Esophagus muscularis mucosa (tissue), 4 donors: ENCODE measurements at places on chromosomes 4 and X. TPM values are rescaled to one million over a fixed set of nuclear protein-coding genes. Genes with fewer than 3 reads are reported as not detected.

The EDNRA gene
- total RNA-seq, result 4.6 TPM

The UGT2B15 gene
- not detected for total RNA-seq

DNA sequence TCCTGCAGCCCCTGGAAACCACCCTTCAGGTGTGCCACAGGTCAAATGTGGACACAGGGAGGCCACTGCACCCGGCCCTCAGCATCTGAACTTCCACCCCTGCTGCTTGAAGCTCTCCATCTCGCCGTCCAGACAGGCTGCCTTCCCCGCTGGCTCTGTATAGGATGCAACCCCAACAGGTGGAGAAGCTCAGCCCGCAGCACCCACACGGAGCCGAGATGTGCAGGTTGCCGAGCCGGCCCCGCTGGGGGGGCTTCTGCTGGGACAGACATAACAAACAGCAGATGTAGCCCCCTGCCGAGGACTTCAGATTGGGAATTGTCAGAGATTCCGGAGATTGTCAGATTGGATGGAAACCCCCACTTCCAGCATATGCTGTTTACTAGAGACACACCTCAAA lies 20.5 kb downstream of the TMEM187 start:
- no peak overlapping the region for H3K4me3 ChIP-seq
- DNase-seq, result no peak
- H3K27me3 ChIP-seq, result no peaks in the 10 kb centered on the region
- H3K36me3 ChIP-seq, result no peaks in the 10 kb centered on the region
- H3K4me1 ChIP-seq, result no peaks in the 10 kb centered on the region
- no peak overlapping the region for H3K27ac ChIP-seq

DNA sequence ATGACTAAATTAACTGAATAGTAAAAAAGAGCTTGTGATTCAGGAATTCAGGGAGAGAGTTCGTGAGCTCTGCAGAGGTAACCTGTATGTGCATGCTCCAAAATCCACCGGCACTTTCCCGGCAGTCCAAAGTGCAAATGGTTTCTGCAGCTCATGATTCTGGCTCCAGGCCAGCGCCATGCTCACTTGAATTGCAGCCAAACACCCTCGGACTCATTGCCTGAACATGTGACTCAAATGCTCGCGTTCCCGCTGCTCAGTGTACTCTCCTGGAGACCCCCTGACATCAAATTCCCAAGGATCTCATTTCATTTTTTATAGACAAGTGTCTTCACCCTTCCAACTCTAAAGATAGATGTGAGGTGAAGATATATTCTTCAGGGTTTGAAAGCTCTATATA lies 44.1 kb upstream of the SH3RF1 start:
- H3K36me3 ChIP-seq, result no peaks in the 10 kb centered on the region
- H3K27me3 ChIP-seq, result no peaks in the 10 kb centered on the region
- peak; percentile 90 for DNase-seq
- H3K4me1 ChIP-seq, result peaks cover 15% of the 10 kb centered on the region

GRCh38 chrX:153580700-153581386 lies 18.1 kb downstream of the CCNQ start:
- DNase-seq, result no peak
- no peak overlapping the region for H3K4me3 ChIP-seq
- no peak overlapping the region for H3K27ac ChIP-seq
- H3K4me1 ChIP-seq, result peaks cover 5% of the 10 kb centered on the region
- no peaks in the 10 kb centered on the region for H3K36me3 ChIP-seq
- peaks cover 4% of the 10 kb centered on the region for H3K27me3 ChIP-seq

DNA sequence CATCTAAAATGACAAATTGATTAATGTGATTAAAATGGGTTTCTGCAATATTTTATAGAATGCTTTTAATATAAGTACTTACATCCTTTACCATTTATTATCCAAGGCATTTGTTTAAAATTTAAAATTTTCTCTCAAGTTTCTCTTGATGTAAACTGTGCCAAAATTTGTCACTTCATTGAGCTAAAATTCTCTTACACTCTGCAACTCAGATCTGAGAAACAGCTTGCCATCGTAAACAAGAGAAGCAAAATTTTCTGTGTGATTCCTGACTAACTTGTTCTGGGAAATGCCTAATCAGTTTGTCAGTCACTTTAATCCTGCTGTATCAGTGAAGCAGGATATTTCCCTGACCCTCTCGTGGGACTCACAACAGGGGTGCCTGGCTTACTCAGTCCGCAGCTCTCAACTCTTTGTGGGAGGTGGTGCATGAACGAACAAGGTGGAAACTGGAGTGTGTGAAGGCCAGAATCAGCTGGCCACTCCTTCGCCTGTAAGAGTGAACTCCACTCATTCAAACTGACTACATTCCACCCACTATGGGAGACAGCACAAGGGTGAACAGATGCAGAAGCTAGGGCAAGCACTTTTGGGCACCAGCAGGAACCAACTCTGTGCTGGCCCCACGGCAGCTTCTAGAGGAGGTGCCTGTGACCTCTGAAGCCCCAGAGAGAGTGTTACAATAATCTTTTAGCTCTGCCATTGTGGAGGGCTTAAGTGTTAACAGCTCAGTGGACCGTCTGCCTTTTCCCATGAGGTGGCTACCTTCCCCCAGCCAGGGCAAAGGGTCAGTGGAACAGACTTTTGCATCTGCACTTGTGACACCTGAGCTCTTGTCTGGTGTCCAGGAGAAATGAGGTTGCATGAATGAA lies 349.4 kb downstream of the FAT4 start:
- no peak for DNase-seq
- no peaks in the 10 kb centered on the region for H3K27me3 ChIP-seq
- no peak overlapping the region for H3K4me3 ChIP-seq
- no peaks in the 10 kb centered on the region for H3K36me3 ChIP-seq
- no peak overlapping the region for H3K27ac ChIP-seq
- no peaks in the 10 kb centered on the region for H3K4me1 ChIP-seq

DNA sequence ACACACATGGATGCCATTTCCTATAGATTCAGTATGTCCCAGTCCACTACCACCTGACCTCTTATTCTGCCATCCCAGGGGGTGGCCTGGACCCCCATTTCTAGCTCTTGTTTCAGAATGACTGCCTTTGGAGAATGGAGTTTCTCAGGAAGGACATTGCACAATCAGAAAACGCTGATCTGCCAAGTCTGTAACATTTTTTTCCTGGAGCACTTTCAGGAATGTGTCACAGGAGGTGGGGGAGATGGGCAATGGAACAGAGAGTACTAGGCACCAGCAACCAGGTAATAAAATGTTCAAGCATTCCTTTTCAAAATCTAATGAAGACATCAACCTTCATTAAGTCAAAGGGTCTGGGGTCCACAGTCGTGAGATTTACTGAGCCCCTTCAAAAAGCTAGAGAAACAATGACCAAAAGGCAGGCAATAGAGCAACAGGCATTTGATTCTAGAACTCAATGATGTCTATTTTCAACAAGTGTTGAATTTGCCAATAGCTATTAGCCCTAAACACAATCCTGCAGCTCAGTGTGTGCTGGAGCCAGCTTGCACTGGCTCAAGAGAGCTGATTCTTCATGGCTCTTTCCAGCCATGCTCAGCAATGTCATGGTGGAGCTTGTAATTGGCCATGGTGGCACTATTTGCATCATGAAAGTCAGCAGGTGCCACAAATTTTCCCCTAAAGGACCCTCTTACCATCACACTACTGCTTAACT lies 87.1 kb downstream of the KDR start:
- DNase-seq, result no peak
- no peaks in the 10 kb centered on the region for H3K36me3 ChIP-seq
- no peak overlapping the region for H3K4me3 ChIP-seq
- no peaks in the 10 kb centered on the region for H3K27me3 ChIP-seq
- peaks cover 74% of the 10 kb centered on the region for H3K4me1 ChIP-seq

GRCh38 chrX:12844319-12844718 lies 22.6 kb upstream of the TLR7 start:
- no peaks in the 10 kb centered on the region for H3K4me1 ChIP-seq
- no peak for DNase-seq
- no peak overlapping the region for H3K4me3 ChIP-seq
- peaks cover 2% of the 10 kb centered on the region for H3K27me3 ChIP-seq
- H3K36me3 ChIP-seq, result no peaks in the 10 kb centered on the region
- no peak overlapping the region for H3K27ac ChIP-seq

GRCh38 chr4:143961075-143961474 lies 55.7 kb upstream of the GYPE start:
- H3K36me3 ChIP-seq, result no peaks in the 10 kb centered on the region
- H3K27ac ChIP-seq, result no peak overlapping the region
- no peak for DNase-seq
- no peak overlapping the region for H3K4me3 ChIP-seq
